ENCODE measurements at places on chromosomes 16 and 17.

DNA sequence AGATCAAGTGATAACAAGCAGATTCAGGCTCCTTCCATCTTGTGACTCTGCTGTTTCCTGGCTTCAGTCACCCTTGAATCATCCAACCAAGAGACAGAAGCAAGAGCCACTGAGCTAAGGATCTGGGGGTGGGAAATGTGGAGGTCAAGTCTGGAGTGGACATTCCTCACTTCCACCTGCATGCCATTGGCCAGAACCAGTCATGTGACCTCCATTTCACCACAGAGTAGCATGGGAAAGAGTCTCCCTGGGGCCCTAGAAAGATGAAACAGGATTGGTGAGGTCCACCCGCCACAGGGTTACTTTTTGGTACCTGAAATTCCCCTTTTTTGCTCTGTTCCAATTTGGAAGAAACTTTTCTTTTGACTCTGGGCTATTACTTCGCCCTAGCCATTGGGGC lies 1006.0 kb upstream of the EEF2KMT start:
- no peak for DNase-seq

GRCh38 chr17:38900978-38901656 lies 24.3 kb upstream of the LASP1NB start:
- no peak for DNase-seq

- DNase-seq: no peak
These were observed 90.9 kb upstream of the CORO6 start for GRCh38 chr17:29713626-29714025.

- DNase-seq: no peak
These were observed 11.1 kb downstream of the PMM2 start for GRCh38 chr16:8808613-8809353.

- no peak for DNase-seq
These were observed 105.3 kb upstream of the C16orf82 start for GRCh38 chr16:26961459-26961858.

GRCh38 chr17:41865596-41865893 lies 322 bp upstream of the KLHL11 start:
- DNase-seq: no peak

GRCh38 chr16:11198828-11199227 lies 57.2 kb downstream of the SOCS1 start:
- DNase-seq: no peak

GRCh38 chr17:12640364-12640763 lies 25.3 kb upstream of the MYOCD start:
- DNase-seq: no peak

- no peak for DNase-seq
These were observed 589.3 kb downstream of the MAF start for GRCh38 chr16:79011282-79011681.

DNA sequence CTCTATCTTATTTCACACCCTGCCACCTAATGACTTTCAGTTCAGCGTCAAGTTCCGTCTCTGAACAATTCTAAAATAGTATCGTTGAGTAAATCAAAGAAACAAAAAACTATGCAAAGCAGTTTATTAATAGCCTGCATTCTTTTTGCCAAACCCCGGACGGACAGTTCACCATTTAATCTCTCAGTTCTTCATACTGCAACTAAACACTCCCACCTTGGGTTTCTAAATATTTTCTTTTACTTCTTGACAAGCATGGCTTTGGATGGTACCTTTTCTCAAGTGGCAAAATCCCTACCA lies 1.2 kb downstream of the MYH11 start:
- no peak for DNase-seq

DNA sequence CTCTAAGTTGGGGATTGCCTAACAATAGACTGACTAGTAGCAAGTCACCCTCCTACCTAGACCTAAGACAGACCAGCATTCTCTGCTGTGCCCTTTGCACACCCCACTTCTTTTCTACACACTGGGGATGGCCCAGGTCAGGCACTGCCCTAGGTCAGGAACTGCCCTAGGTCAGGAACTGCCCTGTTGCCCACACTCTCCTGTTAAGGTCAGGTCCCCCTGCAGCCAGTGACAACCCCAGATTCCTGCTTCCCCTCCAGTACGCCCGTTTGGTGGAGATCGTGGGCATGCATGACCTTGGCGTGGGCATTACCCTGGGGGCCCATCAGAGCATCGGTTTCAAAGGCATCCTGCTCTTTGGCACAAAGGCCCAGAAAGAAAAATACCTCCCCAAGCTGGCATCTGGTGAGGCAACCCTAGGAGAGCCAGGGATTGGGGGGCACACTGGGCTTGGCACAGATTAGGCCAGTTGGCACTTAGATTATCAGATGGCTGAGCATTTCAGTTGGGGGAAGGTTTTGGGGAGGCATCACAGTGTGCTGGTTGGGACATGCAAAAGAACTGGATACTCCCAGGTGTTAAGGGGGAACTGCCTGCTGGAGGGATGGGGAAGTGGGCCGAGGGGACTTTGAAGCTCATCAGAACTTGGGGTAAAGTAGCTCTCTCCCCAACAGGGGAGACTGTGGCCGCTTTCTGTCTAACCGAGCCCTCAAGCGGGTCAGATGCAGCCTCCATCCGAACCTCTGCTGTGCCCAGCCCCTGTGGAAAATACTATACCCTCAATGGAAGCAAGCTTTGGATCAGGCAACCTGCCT lies 1.7 kb downstream of the ACADVL start:
- DNase-seq: no peak

- DNase-seq: no peak
These were observed 5.9 kb downstream of the NLRC5 start for GRCh38 chr16:56995136-56995805.

- no peak for DNase-seq
These were observed 15.9 kb downstream of the TANC2 start for GRCh38 chr17:62981933-62982332.

GRCh38 chr16:89370081-89370511 lies 120.3 kb downstream of the ANKRD11 start:
- DNase-seq: no peak

DNA sequence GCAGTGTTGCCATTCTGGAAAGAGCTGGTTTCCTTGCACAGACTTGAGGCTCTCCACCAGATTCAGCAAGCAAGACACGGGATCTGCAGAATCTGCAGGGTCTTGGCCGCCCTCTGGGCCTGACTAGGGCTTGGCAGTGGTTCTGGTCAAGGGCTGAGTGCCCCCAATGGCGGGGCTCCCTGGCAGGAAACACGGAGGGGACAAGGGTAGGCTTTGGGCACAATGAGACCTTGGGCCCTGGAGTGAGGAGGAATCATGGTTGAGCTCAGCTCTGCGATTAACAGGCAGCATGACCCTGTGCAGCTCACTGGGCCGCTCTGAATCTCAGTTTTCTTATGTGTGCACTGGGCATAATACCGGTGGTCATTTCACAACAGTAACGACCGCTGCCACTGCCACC lies 249.9 kb downstream of the GSG1L start:
- no peak for DNase-seq

DNA sequence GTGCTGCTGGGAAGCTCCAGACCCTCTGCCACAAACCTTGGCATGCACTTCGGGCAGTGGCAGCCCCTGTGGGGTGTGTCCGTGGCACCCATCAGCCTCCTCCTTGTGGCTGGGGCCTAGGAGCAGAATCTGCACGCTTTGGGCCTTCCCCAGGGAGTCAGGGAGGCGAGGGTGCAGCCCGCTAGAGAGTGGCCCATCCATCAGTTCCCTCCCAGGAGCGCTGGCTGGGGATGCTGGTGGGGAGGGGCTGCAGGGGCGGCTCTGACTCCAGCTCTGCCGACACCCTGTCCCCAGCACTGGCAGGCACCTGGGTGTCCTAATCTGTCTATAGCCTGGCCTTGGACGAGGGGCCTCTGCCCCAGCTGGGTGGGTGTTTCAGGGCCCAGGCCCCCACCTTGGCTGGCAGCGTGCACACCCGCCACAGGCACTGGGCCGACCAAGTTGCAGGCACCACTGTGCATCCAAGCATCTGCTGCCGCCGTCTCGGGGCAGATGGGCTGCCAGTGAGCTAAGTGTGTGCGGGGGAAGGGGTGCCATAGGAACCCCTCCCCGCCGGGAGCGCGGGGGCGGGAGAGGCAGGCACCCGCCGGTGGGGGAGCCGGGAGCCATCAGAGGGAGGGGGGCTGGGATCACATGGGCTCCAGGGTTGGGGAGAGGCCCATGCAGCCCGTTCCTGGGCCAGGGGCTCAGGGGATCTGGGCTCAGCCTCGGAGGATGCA lies 30.2 kb downstream of the ENDOV start:
- DNase-seq: no peak

DNA sequence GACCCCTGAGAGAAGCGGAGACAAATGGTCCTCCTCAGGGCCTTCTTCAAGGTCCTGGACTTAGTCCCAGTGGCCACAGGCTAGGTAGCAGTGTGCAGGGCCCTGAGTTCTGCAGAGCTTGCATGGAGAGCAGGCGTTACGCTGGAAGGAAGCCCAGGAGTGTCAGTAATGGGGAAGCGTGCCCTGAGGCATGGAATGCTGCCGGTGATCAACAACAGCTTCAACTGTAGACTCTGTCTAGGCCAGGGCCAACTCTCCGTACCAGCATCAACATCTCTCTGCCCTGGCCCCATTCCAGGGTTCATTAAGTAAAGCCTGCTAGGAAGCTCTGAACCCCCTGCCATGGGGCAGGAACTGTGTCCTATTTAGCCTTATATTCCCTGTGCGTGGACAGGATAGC lies 568 bp upstream of the TNK1 start:
- DNase-seq: no peak

DNA sequence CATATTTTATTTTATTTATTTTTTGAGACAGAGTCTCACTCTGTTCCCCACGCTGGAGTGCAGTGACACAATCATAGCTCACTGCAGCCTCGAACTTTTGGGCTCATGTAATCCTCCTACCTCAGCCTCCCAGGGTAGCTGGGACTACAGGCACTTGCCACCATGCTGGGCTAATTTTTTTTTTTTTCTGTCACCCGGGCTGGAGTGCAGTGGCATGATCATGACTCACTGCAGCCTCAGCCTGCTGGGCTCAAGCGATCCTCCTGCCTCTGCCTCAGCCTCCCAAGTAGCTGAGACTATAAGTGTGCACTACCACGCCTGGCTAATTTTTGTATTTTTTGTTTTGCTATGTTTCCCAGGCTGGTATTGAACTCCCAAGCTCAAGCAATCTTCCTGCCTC lies 17.1 kb downstream of the UNC45B start:
- DNase-seq: no peak

DNA sequence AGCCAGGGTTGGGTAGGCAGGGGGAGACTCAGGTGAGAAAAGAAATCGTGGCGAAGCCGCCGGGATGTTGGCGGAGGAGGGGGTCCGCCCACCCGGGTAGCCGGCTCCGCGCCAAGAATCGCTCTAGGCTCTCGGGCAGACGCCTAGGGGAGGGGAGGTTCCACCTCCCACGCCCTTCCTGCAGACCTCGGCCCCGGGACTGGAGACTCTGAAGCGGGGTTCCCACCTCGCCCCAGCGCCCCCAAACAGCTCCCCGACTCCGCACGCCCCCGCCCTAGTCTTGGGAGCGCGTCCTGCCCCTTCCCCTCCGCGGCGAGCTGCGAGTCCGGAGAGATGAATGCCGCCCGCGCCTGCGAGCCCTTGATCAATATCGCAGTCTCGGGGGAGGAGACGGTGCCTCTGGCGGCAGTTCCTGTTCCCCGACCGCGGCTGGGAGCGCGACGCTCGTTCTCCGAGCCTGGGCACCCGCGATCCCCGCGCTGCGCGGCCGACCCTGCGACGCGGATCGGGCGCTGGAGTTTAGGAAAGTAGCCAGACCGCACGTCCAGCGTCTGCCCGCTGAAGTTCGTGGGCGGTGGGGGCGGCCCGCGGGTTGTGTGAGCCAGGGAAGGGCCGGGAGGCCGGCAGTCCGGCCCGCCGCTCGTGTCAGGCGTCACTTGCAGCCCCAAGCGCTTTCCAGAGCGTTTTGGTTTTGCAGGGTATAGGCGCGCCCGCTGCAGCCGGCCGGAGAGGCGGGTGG lies 790 bp downstream of the CRHR1 start:
- no peak for DNase-seq

- DNase-seq: peak; percentile 17
These were observed 27.5 kb downstream of the TBX4 start for GRCh38 chr17:61479493-61480413.

DNA sequence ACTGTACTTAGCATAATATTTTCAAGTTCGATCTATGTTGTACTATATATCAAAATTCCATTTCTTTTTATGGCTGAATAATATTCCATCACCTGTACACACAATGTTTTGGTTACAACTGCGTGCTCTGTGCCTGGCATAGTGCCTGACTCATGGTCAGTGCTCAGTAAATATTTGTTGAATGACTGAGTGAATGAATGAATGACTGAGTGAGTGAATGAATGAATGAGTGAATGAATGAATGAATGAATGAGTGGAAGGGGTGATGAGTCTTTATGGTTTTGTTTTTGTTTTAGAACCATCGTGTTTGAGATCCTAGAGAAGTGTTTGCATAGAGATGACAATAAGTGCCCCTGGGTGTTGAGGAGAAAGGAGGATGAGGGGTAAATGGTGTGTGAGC lies 155.3 kb downstream of the MRM1 start:
- no peak for DNase-seq

DNA sequence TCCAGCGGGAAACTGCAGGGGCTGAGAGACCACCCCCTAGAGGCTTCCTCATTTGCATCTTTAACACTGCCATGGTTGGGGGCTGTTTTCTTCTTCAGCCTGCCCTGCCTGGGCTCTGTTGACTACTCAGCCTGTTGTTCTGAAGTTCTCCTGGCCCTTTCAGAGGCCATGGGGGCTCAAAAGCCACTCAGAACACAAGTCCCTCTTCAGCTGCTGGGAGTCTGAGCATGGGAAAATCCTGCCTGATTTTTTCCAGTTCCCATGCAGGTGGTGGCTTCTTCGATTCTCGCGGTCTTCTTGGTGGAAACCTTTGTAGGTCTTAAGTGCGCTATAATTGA lies 36.3 kb downstream of the PLCG2 start:
- DNase-seq: no peak

- DNase-seq: no peak
These were observed 87.0 kb upstream of the FBXO47 start for GRCh38 chr17:39054111-39054645.

- no peak for DNase-seq
These were observed 72.5 kb upstream of the ZNF423 start for GRCh38 chr16:49928176-49929041.

- DNase-seq: no peak
These were observed 20.2 kb upstream of the NCBP3 start for GRCh38 chr17:3866276-3866675.

DNA sequence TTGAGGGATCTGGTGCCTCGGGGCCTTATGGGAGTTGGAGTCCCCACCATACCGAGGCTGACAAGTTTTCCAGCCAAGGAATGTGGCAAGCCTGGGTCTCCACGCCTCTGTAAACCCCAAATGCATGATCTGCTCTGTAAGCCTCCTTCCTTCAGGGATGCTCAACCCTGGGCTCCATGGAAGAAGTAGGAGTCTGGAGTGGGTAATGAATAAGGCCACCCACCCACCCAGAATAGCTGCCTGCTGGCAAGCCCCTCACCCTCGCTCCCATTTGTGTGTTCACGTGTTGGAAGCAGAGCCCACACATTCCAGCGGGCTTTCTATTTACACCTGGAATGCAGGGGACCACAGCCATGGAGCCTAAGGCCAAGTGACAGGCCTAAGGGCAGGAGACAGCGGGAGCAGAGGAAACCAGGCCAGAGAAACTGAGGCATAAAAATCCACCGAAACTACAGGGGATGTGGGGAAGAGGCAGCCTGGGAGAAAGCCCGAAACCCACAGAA lies 4.4 kb downstream of the DLG4 start:
- no peak for DNase-seq

GRCh38 chr17:56441308-56441707 lies 152.2 kb upstream of the NOG start:
- DNase-seq: no peak

Data from activated CD4-positive, CD25-positive, alpha-beta regulatory T cell treated with anti-CD3 and anti-CD28 coated beads, Interleukin-2, amount 50 U/mL, for 72 hours (primary cell).